ENCODE measurements at places on chromosomes 6 and 20. TPM values are rescaled to one million over a fixed set of nuclear protein-coding genes. Genes with fewer than 3 reads are reported as not detected.

PRSS35 gene
- total RNA-seq: 1.8 TPM

- DNase-seq: no peak
Measured at GRCh38 chr6:193773-194310, 98.4 kb upstream of the DUSP22 start.

DNA sequence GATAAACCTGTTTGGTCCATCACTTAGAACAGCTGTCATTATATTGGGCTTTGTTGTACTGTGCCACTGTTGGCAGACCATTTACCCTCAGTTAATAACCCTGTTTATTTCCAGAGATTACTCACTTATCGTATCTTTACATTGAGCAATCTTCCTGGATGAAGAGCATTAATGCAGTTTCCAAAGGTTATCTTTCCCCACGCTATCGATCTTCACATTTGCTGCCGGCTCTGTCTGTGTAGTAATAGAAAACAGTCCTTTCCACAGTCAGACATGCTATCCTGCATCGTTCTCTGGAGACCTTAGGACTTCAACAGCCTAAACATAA is 27.4 kb downstream of the GHRH start:
- DNase-seq: no peak

APCDD1L gene
- 1.5 TPM for total RNA-seq

DACT2 gene
- total RNA-seq: 0.24 TPM

GRCh38 chr6:36669002-36669401 is 9.5 kb upstream of the CDKN1A start:
- DNase-seq: no peak

VIP gene
- total RNA-seq: 0.32 TPM

DNA sequence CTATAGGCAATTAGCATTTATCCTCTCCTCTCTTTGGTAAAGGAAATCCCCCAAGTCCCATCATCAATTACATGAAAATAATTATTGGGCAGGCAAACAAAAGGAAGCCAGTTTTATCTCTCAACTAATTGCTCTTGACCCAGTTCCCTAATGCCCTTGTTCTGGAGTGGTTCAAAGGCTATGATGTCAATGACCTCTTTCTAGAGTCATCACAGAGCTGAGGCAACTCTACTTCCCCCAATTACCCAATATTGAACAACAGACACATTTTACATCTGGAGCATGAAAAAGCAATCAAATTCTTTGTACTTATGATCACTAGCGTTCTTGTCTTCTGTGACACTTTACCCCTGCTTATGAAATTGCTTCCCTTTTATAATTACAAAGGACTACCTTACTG is 43.5 kb downstream of the NT5E start:
- DNase-seq: no peak

DNA sequence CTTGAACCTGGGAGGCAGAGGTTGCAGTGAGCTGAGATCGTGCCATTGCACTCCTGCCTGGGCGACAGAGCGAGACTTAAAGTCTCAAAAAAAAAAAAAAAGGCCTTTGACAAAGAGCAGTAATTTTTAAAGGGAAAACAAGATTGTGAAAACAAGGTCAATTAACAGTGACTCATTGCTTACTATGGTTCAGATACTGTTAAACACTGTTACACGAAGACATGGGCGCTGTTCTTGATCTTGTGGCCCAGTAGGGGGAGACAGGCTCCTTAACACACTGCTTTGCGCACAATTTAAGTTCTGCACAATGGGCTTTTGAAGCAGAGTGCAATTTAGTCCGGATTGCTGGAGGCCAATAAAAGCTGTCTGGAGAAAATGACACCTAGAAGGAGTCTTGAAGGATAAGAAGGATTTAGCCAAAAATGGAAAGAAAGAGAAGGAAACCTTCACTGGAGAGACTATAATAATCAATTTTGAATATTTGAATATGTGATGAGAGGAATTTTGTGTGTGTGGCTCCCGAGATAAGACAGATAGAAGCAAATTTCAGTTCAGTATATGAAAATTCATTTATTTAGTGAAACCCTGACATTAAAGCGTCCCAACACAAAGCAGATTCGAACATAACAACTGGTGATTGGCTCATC is 6.0 kb upstream of the LATS1 start:
- no peak for DNase-seq

DNA sequence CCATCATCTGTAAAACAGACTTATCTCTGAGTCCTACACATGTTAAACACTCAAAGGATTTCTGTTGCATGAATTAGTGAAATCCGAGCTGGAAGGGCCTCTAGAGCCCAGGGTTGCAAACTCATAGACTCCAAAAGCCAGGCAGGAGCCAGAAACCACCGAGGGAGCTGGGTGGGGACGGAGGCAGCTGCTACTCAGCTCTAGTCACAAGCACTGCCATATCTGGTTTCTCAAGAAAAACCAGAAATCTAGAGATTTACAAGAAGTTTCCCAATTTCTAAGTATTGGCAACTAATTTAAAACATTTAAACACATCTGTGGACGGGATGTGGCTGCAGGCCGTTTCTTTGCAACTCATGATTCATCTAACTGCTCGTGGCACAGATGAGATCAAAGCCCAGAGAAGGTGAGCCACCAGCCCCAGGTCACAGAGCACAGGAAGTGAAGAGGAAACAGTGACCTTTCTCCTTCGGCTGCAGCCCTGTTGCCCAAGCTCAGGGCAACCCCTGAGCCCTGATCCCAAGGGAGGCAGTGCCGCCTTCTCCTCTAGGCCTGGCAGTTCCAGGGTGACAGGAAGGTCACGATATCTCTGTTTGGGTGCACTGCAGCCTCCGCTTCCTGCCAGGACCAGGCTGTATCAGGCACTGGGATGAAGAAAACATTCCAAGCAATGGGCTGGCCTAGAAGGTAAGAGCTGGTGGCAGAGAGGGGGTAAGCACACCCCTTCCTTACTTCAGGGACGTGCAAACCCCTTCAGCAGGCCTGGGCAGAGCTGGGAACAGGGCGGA is 26.4 kb upstream of the PTGIS start:
- peak; percentile 93 for DNase-seq

DNA sequence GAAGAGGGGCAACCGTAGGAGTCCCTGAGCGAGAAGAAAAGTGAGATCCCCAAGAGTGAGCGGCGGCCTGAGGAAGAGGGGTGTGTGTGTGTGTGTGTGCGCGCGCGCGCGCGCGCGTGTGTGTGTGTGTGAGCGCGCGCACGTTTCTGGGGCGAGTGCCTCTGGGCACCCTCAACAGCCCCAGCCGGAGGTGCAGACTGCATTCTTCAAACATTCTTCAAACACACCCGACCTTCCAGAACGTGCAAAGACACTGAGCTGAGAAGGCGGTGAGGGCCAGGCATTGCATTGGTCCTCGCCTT is 76.2 kb upstream of the FOXP4 start:
- DNase-seq: no peak

- DNase-seq: no peak
Measured at GRCh38 chr6:102942206-102942605, 1548.7 kb downstream of the GRIK2 start.

BYSL gene
- total RNA-seq: 12.7 TPM

DNA sequence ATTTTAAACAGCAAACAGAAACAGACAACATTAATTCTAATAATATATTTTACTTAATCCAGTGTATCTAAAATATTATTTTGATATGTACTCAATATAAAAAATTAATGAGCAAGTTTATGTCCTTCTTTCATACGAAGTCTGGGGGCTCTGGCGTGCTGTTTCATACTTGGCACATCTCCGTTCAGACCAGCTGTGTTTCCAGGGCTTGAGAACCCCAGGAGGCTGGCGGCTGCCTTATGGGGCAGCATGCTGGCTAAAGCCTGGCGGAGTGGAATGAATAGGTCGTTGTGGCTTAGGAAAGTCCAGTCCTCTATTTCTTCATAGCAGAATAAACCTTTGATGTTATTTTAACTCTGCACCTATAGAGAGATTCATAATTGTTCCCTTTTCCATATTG is 43.3 kb downstream of the DUSP22 start:
- DNase-seq: peak; percentile 76

GRCh38 chr6:158415666-158416065 is 103.4 kb downstream of the TULP4 start:
- DNase-seq: no peak

- no peak for DNase-seq
Measured at GRCh38 chr20:21509079-21509596, 4.7 kb downstream of the NKX2-2 start.

- DNase-seq: no peak
Measured at GRCh38 chr6:53301801-53302537, 46.8 kb downstream of the ELOVL5 start.

CALHM5 gene
- 7.0 TPM for total RNA-seq

- DNase-seq: no peak
Measured at GRCh38 chr6:128240024-128240428, 280.4 kb downstream of the PTPRK start.

GRCh38 chr6:30742316-30743098 is at the start of gene FLOT1:
FLOT1 (minus strand) TSS chr6:30742687; CDS start chr6:30742189, 498 bp downstream.
- DNase-seq: peak; percentile 100

ADGB gene
- total RNA-seq: not detected

FOXS1 gene
- 5.0 TPM for total RNA-seq

RWDD2A gene
- total RNA-seq: 4.7 TPM

ZNF341 gene
- 1.8 TPM for total RNA-seq

HINT3 gene
- 22.5 TPM for total RNA-seq

- no peak for DNase-seq
Measured at GRCh38 chr6:150672800-150673199, 73.1 kb downstream of the PLEKHG1 start.

CASS4 gene
- 1.2 TPM for total RNA-seq

DNA sequence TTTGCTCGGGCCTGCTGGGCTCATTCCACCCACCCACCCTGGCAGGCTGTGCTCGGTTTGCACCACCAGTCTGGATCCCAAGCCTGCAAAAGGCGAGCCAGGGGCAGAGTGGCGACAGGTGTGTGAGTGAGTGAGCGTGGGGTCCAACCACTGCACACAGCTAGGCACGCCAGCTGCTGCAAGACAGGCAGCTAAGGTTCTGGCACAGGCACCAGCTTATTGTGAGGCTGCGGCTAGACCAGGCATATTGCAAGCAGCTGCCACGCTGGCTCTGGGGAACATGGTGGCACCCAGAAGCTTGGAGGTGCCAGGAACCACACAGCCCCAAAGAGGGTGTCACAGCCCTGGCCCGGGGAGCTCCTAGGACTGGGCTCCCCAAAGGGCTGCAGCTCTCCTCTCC is 205.1 kb downstream of the ANKRD60 start:
- DNase-seq: peak; percentile 44

GRCh38 chr20:2521369-2522305 is 12.9 kb upstream of the ZNF343 start:
- DNase-seq: peak; percentile 78

KCNK15 gene
- 4.5 TPM for total RNA-seq

KCNQ5 gene
- 4.0 TPM for total RNA-seq

DNA sequence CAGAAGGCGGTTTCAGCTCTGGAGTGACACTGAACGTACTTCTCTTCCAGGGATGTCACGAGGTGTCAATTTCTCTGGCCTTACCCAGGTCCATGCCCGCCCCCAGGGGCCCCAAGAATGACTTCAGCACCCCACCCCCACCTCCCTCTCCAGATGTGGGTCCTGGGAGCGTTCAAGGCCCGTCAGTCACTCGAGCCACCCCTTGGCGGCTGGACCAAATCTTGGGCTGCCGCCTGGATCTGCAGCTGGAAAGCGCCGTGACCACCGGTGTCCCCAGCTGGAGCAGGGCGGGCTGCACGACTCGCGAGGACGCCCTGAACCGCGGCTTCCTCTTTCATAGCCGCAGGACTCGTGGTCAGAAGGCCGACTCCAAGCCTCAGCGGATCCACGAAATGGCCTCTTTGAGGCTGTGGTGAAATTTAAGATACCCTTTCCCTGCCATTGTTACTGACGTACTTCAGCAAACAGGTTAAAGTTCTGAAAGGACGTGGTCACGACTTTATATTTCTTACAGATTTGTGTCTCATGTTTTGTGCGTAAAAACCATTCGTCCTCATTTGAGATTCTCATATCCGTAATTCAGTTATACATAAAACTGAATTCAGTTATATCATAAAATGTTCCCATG is 29.3 kb downstream of the TRIM38 start:
- DNase-seq: peak; percentile 93

C2 gene
- 59.6 TPM for total RNA-seq

DNA sequence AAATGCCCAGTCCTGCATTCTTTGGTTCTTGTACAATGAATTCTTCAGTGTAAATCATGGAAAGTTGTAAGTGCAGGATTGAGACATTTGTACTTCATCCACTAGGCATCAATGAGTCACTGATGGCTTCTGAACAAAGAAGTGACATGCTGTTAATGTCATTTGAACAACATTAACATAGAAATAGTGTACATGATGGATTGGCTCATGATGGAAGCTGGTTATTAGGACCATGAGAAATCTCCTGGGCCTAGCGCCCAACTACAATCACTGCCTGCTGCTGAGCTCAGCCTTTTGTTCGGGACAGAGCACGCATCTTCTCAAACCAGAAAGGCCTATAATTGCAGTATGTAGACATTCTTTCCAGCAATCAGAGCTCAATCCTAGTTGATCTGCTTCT is 316.8 kb upstream of the TSHZ2 start:
- DNase-seq: no peak

- DNase-seq: no peak
Measured at GRCh38 chr6:68240726-68241125, 394.4 kb upstream of the ADGRB3 start.

PI16 gene
- 51.4 TPM for total RNA-seq

PAK5 gene
- total RNA-seq: not detected

- no peak for DNase-seq
Measured at GRCh38 chr6:33751771-33752645, 5.3 kb upstream of the IP6K3 start.

DNA sequence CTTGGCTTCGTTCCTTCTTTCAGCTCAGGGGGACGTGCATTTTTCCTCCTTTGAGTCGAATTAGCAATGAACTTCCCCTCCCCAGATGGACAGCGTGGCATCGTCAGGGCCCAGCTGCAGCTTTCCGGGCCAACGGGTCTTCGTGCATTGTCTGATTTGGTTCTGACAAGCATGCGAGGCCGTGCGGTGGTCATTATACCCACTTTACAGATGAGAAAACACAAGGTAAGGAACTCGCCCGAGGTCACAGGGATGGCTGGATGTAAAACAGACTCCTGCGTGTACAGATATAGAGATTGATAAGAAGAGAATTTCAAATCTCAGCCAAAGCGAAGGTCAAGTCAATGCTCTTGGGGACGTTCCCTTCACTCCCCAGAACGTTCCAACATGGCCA is 187.6 kb upstream of the SULF2 start:
- peak; percentile 35 for DNase-seq

TBX18 gene
- 42.3 TPM for total RNA-seq

DNA sequence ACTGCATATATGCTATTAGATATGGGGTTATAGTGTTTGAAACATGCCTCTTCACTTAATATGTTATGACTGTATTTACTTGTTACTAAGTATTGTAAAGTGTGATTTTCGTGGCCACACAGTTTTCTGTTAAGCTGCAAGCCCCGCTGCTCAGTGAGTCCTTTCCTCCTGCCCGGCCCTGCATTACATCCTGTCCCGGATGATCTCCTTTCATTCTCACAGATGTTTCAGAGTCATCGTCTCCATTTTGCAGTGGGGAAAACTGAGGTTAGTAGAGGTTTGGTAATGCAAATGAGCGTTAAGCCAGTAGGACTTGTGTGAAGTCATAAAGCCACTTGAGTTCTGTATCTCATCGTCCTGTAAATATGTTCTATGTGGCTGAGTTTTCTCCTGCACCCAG is 155.5 kb downstream of the CFAP61 start:
- no peak for DNase-seq

- DNase-seq: no peak
Measured at GRCh38 chr6:20605581-20605980, 71.3 kb downstream of the CDKAL1 start.

GRCh38 chr6:85470023-85470410 is 20.1 kb downstream of the NT5E start:
- no peak for DNase-seq

All from posterior vena cava (tissue), 2 donors.